Forelimb muscle (tissue), 1 donor: ENCODE measurements at places on chromosomes 3 and 15.

DNA sequence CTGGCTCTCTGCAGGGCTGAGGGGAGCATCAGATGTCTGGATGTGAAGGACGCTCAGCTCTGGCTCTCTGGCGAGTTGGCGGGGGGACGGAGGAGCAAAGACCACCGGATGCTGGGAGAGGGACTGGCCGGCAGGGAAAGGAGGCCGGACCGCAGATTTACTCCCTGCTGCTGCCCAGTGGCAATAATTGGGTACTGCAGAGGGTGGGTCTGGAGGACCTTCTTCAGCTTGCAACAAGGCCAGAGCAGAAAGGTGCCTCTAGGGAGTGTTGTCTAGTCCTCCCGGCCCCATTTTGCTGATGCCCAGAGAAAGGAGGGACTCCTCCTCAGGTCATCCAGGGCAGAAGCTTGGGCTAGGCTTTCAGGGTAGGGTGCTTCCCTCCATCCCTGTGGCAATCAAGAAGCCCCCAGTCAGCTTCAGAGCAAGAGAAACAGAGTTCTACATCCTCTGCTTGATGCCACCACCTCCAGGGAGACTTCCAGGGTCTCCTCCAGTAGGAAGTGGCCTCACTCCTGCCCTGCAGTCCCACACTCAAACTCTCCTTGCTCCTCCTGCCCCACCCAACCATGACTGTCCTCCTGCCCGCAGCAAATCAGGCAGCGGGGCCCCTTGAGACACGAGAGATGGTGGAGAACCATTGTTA lies 20.3 kb upstream of the CSPG4 start:
- no peak for DNase-seq

- no peak for DNase-seq
Observed at GRCh38 chr3:60698117-60698516, 553.1 kb downstream of the FHIT start.

GRCh38 chr3:43015572-43015971 lies 36.5 kb downstream of the GASK1A start:
- no peak for DNase-seq

DNA sequence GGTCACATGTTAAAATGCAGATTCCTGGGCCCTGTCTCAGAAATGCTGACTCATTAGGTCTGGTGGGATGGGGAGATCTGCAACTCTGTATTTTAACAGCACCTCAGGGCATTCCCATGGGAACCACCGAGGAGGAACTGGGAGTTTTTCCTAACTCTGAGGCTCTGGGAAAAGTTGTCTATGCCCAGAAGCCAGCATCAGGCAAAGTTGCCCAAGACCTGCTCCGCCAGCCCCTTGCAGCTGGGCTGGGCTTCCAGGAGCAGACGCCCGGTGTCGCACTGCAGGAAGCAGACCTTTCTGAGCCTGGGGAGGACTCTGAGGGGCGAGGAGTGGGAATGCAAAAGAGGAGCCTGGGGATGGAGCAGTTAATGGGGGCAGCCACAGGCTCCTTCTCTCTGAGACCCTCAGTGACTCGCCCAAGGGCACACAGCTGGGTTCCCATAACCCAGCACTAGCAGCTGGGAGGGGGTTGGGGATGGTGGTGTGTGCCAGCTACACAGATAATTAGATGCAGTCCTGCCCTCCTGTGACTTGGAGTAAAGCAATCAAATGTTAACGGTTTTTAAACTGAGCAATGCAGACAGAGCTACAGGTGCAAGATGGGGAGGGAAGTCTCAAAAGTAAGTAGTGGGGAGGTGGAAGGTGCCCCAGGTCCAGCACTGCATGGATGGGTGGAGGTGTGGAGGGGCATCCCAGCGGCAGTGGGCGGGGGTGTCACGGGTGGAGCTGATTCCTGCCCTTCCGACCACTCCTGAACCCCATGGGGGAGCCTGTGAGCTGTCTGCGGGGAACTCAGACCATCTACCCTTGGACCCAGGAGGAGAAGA lies 100.4 kb downstream of the LSM3 start:
- DNase-seq, result no peak

DNA sequence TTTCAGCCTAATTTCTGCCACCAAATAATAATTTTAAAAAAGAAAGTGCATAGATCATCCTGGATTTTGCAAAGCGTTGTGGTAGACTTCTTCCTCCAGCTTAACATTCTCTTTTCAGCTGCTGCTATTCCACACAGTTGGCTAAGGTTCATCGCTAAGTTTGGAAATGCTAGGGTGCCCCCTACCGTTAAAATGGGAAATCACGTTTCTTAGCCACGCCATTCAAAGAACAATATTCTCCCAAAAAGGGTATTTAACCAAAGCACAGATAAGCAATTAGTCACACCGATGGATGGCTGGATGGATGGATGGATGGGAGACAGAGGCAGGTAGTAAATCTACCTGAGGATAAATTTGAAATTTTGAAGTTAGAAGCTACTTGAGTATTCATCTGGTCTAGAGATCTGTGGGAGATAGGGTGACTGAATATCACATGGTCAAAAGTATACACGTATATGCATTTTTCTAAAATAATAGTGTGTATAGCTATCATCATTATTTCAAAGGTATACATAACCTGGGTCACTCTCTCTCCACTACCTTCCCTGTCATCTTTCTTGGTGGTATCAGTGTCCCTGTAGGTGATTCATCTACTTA lies 67.2 kb downstream of the EFHB start:
- DNase-seq, result peak; percentile 39

- DNase-seq, result no peak
Observed at GRCh38 chr15:65263313-65263712, 23.4 kb downstream of the PARP16 start.
